ENCODE measurements at places on chromosomes 6 and 20. TPM values are rescaled to one million over a fixed set of nuclear protein-coding genes. Genes with fewer than 3 reads are reported as not detected.

DNA sequence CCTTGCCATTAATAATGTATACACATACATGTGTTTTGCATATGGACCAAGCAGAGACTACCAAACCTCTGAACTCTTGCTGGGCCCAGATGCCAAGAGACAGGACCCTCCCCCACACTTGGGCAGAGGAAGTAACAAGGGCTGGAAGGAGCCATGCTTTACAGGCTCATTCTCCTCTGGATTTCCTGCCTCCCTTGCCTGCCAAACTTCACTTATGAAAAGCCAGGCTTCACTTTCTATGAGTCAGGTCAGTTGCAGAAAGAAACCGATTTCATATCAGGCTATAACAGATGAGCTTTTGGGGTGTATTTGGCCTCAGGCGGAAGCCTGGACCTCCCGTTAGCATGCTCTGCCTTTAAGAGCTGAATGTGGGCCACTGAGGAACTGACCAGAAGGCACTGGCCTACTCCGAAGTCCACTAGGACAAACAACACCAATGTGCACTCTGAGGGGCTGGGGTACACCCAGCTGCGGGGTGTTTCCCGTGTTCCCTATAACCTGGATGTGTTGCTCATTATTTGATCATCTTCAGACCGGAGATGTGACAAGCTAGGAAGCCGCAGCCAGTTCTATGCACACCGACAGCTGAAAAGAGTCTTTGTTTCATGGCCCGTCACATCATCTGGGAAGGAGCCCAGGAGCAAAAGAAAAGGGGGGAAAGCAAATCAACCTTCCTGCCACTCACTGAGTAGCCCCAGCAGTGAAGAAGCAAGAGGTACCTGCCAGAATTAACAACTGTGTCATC, 28.5 kb downstream of the HAO1 start:
- no peak for DNase-seq

GRCh38 chr6:132725947-132726607, 12.2 kb upstream of the VNN1 start:
- DNase-seq = no peak

GRCh38 chr6:98020222-98020621, 737.2 kb upstream of the MMS22L start:
- DNase-seq = no peak

DNA sequence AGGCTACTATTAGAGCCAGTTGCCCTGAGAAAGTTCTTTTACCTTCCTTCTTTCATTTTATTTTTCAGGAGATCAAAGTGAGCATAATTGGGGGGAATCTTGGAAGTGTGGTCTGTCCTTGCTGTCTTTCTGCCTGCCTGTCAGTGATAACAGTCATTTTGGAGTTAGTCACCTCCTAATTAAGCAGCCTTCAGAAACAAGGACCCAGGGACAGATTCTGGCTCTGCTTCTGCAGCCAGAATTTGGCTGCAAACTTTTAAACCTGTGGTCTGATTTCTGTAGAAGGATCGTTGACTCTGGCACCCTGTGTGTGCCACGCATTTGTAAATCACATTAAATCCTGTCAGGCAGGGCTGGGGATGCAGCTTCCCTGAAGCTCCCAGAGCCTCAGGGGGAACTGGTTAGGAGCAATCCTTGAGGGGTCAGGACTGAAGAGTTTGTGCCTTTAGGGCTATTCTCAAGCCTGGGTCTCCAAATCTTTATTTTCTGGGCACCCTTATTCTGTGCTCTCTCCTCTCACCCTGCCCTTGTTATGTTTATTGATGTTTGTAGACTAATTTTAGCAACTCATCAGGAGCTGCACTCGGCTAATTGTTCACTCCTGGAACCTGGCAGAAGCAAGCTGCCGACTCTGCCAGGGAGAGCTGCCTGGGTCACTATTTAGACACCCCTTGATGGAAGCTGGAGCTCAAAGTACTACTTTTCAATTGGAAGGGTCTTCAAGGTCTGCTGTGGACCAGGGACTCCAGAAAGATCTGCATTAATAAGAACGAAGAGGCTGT, 6.8 kb downstream of the NOX3 start:
- DNase-seq = no peak

DNA sequence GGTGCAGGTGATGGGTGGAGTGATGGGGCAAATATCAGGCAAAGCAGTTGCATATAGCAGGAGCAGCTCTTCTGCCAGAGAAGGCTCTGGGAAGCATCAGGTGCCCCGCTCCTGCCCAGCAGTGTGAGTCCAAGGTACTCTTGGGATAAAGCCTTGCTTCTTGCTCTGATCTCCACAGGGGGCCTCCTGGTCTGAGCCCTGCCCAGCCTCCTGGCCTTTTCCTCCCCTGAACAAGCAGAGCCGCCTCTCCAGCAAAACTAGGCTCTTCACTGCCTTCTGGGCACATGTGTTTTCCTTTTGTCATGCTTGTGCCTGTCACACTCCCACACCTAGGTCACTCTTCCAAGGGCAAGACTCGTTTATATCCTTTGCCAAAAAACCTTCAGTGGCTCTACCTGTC, 34.3 kb downstream of the SIRPA start:
- no peak for DNase-seq

DNA sequence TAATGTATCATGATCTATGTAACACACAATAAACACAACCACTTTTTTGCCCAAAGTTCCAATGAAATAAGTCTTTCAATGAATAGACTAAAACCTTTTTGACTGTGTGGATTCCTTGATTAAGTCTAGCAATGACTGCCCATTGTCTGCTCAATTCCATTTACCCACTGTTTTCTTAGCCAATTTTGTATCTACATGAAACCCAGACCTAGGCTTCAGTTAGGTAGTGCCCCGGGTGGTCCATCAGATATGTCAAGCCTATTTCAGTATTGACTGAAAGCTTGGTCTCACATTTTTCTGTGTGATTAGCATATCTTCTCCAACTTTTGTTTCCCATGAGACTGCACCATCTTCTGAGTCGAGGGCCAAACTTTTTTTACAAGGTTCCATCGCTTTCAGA, 615.0 kb downstream of the C6orf118 start:
- no peak for DNase-seq

DNA sequence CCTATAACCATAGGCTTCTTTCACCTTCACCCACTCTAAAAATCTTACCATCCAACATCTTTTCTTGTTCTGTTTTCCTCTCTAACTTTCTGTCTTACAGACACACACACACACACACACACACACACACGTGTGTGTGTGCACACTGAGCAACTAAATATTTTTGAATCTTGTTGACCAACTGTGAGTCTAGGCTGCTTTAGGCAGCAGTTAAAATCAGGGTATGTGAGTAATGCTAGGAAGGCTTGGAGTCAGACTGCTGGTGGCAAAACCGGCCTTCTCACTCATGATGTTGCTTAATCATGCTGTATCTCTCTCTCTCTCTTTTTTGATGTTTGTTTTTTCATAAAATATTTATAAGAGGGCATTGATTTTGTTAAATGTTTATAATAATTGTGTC, 103.1 kb upstream of the TBX18 start:
- DNase-seq = no peak

DNA sequence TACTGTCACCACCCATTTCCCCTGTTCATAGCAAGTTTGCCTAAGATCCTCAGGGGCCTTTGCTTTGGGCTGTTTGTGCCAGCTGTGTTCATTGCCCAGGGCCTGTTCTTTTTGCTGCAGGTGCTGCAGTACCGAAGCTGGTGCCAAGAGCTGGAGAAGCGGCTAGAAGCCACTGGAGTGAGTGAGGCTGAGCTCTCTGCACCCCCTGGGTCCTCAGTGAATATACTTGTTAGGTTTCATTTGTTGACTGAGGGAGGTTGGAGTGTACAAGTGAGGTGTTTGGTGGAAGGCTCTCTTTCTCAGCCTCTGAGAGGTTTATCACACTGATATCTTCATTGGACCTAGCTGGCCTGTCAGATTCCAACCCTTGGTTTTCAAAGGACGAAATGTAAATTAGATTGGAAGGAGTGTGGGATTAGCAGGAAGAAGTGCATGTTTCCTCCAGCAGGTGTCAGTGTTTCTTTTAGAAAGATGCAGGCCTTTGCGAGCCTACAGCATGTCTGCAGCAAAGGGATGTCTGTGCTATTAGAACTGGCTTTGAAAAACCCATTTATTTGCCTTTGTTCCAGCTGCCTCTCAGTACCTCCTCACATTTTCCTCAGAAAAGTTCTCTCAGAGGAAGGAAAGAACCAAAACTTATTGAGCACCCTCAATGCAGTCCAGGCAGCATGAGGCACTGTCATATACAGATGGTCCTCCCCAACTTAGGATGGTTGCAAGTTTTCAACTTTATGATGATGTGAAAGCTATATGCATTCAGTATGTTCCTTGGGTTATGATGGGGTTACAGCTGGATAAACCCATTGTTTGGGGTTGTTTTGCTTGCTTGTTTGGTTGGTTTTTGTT, 8.3 kb downstream of the CEP250 start:
- no peak for DNase-seq

- peak; percentile 37 for DNase-seq
Observed at GRCh38 chr20:57900226-57900905, 190.6 kb upstream of the PMEPA1 start.

DNA sequence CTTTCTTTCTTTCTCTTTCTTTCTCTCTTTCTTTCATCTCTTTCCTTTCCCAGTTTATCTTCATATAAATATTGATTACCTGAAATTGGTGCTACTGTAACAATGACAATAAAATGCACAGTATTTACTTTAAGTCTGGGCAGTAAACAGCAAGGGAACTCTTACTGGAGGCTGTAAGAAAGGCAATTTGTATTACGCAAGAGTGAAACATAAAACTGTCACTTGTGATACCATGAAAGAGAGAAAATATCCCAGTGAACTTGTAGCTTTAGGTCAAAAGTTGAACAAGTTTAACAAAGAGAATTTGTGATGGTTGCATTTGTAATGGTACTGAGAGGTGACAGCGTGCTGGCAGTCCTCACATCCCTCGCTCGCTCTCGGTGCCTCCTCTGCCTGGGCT, 80.0 kb downstream of the EYS start:
- no peak for DNase-seq

GRCh38 chr6:32291543-32291942, 67.7 kb upstream of the NOTCH4 start:
- DNase-seq = no peak

GRCh38 chr6:82095091-82095490, 152.5 kb downstream of the IBTK start:
- no peak for DNase-seq

DNA sequence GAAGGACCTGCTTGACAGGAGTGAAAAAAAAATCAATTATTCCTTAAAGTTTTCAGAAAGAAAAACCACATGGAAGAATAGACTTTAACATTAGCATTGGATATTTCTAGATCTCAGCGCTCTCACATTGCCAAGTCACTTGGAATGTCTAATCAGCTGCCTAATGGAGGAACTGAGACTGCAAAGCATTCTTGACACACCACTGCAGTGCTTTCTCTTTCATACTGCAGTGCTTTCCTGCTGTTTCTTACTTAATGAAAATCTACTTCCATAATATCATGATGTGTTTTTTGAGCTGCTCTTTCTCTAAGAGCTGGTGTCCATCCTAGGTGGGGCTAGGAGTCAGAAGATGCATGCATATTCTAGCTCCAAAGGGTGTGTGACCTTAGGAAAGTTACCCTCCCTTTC, 20.4 kb upstream of the MCM3 start:
- no peak for DNase-seq

GRCh38 chr20:45176526-45177267, 2.0 kb downstream of the PI3 start:
- no peak for DNase-seq

DNA sequence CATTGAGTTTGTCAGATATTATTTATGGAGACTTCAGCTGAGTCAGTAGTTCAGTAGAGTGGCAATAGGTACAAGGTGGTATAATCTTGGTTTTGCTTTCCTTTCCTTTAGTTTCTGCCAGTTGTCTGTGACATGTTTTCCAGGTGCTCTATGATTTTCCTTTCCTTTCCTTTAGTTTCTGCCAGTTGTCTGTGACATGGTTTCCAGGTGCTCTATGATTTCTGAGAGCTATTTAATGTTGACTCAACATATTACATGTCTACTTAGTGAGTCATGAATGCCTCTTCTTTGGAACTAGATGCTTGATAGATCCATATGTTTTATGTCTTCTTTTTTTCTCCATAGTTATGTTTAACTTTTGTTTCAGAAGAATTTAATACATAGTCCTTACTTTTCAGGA, 186.4 kb upstream of the DEFB112 start:
- no peak for DNase-seq

- peak; percentile 15 for DNase-seq
Observed at GRCh38 chr6:40348591-40348990, 238.6 kb downstream of the LRFN2 start.

GRCh38 chr20:47609001-47609400, 107.3 kb downstream of the NCOA3 start:
- DNase-seq = no peak

DNA sequence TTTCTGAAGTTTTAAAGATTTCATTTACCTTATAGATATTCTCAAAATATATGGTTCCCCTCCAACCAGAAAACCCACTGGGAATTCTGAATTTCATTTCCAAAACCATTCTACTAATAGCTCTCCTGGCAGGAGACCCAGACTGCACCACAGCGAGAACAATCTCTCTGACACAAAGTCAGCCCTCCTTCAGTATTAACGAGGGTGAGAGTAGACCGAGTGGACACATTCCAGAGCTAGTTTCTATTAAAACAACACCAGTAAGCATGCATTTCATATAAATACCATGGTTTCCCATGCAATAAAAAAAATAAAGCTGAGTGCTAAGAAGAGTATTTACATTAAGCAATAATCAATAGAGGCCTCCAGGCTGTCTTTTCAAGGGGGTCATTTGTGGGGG, 899.6 kb upstream of the SLC35B3 start:
- DNase-seq = no peak

DNA sequence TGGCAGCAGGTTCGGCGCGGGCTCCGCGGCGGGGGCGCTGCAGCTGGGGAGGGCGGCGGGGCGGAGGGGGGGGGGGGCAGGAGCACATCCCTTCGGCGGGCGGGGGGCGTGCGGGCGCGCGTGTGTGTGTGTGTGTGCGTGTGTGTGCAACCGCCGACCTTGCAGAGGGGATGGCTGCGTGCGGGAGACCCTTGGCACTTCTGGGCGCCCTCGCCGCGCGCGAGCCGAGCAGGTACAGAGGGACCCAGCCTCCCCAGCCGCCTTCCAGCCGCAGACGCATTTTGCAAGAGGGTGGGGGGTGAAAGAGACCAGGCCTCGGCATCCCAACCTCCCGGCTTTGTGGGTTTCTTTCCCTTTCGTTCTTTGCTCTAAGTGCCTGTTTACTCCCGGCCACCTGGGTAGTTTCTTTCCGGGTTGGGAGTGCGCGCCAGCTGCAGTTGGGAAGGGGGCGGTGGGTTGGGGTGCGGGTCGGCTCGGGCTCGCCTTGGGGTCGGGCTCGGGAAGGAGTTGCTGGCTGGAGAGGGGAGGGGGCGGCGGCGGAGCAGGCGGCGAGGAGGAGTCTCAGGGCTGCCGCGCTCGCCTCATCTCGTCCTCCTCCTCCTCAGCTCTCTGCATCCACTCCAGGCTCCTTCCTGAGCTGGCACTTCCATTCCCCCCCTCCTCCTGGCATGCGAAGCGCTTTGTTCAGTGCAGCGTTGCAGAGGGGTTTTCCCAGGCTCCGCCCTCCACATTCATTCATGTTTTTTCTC, 620 bp downstream of the HIVEP1 start:
- peak; percentile 84 for DNase-seq

- no peak for DNase-seq
Observed at GRCh38 chr20:15708984-15709598, 864.2 kb downstream of the KIF16B start.

GRCh38 chr6:31622684-31623091, 2.2 kb downstream of the PRRC2A start:
- DNase-seq = no peak

The OSTM1 gene
- total RNA-seq = 267 TPM

The HLA-DPA1 gene
- 41.3 TPM for total RNA-seq

The GJA1 gene
- total RNA-seq = 16.9 TPM

The MYB gene
- total RNA-seq = 0.55 TPM

The STX11 gene
- total RNA-seq = 5.6 TPM

The KCNK17 gene
- not detected for total RNA-seq

The BRPF3 gene
- 35.3 TPM for total RNA-seq

Measured in sigmoid colon (tissue), 7 donors.